ENCODE measurements at places on chromosomes 4 and X.

GRCh38 chr4:42267724-42268123, 115.3 kb upstream of the BEND4 start:
- no peak for DNase-seq

DNA sequence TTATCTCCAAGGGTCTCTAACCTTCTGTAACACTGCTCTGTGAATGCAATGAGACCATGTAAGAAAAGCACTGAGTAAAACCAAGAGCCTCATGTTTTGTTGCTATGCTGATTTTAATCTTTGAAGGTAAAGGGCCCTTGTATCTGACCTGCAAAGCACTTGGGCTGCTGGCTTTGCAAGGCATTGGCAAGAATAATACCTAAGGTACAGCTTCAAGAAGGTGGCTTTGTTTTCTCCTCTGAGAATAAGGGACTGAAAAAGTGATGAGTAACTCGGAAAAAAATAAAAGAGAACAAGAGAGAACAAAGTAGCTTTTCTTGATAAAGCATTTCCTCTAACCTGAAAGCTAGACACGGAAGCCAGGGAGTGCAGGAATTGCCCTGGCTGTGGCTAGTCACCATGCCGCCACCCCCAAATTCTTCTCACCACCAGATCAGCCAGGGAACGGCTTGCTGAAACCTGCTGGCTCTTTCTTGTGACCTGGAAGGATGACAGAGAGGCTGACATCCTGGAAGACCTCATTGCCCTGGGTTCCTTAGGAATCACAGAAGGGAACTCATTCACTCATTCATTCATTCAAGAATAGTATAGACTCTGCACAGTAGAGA, 41.8 kb upstream of the HS3ST1 start:
- DNase-seq: no peak

DNA sequence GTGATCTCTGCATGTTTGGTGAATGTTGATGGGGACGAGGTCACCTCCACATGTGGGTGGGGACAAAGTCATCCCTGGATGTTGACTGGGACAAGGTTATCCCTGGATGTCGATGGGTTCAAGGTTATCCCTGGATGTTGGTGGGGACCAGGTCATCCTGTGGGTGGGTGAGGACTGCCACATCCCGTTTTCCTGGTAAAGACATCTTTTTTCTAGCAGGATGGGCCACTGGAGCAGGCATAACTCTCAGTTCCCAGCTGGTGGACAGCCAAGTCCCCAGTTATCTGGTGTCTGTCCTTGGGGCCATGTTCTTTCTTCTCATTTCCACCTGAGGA, 28.3 kb upstream of the PLCXD1 start:
- no peak for DNase-seq

- DNase-seq: no peak
Measured at GRCh38 chr4:124423160-124423559, 289.4 kb downstream of the ANKRD50 start.

- no peak for DNase-seq
Measured at GRCh38 chr4:87321888-87322287, 794 bp downstream of the HSD17B13 start.

DNA sequence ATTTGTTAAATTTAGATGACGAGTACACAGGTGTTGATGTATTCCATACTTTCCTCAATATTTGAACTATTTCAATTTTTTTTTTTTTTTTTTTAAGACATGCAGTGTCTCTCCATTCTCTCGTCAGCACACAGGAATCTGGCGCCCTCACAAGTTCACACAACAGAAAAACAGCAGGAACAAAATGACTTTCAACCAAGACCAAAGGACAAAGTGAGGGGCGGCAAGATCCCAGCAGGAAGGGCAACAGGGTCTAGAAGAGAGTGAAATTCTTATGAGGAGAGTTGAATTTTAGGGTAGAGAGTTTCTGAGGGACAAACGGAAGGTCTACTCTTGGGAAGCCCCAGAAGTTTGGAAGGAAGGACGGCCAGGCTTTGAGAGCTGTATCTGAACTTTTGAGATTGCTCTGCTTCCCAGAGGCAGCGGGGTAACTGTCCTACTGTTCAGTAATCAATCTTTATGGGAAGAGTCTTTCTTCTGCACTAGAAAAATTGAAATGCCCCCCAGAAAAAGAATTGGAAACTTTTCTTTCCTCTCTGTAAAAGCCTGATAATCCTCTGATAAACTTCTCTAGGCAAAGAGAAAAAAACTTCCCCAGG, 760.2 kb downstream of the RAB28 start:
- DNase-seq: no peak

DNA sequence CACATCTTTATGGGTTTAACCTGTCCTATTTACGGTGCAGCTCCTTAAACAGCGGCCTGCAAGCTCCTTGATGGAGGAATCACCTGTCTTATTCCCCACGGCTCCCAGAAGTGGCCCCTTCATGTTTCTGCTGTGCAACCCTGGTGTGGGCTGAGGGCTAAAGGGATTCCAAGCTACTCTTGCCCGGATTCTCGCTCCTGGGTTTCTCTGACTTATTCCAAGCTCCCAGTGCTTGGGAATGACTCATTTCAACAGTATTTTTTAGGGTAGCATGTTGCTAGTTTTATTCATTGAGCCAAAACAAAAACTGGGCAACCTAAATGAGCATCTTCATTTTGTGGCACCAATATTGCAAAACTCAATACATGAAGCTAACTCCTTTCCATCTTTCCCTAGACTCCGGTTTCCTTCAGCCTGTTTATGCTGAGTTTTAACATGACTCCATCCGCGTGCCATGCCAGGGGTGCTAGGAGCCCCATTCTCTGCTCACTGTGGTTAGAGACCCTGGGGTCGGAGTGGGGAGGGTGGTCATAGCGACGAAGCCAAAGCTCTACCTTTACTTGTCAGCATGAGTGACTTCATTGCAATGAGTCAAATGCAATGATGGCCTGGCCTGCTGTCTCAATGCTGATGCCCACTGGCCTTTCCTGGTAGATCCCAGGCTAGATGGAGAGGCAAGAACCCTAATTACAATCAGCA, 349.7 kb downstream of the NR3C2 start:
- no peak for DNase-seq

DNA sequence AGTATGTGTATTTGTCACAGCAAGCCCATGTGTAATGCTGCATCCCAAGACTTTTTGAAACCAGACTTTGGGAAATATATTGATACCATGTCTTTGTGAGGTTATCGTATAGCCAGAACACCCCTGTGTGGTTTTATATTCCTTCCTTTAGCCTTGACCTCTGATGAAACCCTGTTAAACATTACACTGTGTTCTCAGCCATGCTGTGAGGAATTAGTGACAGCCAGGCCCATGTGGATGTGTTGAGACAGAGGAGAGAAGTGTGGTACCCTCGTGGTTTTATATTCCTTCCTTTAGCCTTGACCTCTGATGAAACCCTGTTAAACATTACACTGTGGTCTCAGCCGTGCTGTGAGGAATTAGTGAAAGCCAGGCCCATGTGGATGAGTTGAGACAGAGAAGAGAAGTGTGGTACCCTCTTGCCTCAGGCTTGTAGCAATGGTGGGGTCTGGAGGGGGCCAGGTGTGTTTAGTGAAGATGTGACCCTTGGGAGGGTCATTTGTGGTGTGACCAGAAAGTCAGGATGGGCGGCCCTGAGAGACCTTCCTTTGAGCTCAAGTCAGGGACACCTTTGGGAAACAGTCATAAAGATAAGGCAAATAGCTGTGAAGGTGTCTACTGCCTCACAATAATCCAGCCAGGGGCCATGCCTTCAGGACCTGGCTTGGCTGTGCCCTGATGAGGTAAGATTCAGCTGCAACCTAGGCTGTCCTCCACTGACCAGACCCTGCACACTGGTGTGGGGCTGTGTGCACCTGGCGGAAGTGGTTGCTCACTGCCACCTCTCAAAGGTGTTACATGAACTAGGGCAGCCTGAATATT, 110.0 kb downstream of the IRF2 start:
- no peak for DNase-seq

- DNase-seq: no peak
Measured at GRCh38 chr4:13093170-13093569, 391.0 kb downstream of the RAB28 start.

- DNase-seq: no peak
Measured at GRCh38 chr4:786861-787300, 39.0 kb downstream of the CPLX1 start.

DNA sequence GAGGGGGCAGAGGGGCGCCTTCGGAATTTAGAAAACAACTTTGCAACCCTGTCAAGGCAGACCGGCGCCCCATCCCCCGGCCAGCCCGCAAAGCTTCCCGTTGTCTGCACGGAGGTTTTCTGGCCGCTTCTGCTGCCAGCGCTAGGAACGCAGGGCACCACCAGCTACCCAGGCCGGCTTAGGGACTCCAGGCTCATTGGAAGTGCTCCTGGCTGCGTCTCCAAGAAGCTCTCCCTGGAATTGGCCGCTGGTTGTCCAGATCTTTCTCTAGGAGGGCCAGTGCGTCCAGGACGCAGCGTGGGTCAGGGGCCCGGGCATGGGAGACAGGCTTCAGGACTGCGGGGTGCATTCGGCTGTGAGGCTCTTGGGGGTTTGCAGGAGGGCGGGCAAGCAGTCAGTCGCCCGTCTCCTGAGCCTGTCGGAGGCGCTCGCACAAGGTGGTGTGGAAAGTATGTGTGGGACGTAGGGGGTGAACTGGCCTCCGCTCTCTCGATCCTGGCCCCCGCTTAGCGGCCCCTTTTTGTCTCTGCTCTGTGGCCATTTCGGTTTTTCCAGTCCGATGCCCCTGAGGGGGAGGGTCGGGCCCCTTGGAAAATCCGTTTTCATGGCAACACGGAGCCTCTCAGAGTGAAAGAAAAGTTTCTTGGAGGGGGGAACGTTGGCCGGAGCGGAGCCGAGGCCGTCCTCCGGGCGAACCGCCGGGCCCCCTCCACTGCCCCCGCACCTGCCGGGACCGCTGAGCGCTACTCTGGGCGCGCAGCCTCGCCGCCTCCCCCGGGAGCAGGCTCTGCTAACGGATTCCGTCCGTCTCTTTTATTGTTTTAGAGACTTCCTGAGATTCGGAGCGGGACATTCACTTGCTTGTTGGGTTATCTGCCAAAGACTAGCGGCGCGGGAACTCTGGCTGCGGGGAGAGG, 810 bp upstream of the SOX3 start:
- no peak for DNase-seq

- no peak for DNase-seq
Measured at GRCh38 chr4:153748378-153748777, 11.4 kb downstream of the RNF175 start.

DNA sequence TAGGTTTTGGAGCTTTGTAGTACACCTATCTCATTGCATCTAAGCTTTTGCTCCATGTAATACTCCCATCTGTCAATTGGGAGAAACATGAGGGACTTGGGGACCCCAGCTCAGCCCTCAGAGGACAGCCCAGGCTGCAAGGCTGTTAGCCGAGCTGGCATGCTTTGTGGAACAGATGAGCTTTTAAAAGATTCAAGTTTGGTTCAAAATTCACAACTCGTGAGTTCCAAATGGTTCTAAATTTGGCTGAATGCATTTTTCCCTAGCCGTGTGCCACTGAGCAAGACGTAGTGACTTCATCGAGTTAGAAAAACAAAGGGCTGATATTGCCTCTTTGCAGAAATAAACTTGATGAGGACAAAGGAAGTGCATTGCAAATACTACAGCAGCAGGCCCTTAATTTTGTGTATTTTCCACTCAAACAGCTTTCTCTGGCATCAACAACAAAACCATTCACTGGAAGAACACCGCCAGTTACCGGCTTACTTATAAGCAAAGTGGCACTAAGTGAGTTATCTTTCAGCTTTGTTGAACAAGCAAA, 165.0 kb upstream of the HS3ST1 start:
- DNase-seq: no peak

DNA sequence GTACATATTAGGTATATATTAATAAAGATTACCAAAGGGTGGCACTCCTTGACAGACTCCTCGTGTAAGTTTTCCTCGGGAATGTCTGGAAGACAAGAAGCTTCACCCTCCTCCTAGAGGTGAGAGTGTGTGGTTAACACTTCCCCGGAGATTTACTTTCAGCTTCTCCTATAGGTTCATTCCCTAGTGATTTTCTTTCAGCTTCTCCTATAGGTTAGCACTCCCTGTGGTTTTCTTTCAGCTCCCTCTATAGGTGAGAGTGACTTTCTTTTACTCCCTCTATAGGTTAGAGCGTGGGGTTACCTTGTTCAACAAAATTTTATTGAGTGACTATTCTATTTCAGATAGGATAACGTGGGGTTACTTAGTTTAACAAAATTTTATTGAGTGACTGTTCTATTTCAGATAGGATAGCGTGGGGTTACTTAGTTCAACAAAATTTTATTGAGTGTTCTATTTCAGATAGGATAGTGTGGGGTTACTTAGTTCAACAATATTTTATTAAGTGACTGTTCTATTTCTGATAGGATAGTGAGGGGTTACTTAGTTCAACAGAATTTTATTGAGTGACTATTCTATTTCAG, 106.0 kb upstream of the PLAC1 start:
- DNase-seq: no peak

GRCh38 chrX:38868321-38868720, 67.1 kb downstream of the MID1IP1 start:
- no peak for DNase-seq

- DNase-seq: no peak
Measured at GRCh38 chrX:11064851-11065600, 46.1 kb upstream of the HCCS start.

- DNase-seq: no peak
Measured at GRCh38 chr4:27692158-27692557, 831.5 kb downstream of the STIM2 start.

DNA sequence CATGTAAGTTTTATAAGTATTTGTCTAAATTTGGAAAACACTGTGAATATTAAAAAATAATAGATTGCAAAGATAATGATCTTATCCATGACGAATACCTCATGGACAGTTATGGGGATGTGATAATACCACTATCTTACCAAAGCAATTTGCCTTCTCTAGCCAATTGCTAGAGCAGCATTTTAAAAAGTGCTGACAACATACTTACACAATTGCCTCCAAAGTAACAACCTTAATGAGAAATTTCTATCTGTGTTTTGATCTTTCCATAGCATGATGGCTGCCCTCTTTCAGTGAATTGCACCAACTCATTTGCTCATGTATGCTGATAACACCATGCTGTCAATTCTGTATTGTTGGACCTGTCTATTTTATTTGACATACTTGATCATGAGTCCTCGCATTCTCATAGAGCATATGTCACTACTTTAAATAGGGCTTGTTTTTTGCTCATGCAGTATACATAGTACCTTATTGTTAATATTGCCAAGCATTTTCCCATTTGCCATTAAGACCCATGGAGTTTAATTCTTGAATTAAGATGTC, 87.2 kb downstream of the MMRN1 start:
- no peak for DNase-seq

DNA sequence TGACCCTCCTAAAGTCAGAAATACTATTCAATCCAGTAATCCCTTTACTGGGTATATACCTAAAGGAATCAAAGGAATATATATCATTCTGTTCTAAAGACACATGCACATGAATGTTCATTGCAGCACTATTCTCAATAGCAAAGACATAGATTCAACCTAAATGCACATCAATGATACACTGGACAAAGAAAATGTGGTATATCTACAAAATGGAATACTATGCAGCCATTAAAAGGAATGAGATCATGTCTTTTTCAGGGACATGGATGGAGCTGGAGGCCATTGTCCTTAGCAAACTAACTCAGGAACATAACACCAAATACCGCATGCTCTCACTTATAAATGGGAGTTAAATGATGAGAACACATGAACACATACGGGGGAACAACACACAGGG, 306.0 kb upstream of the EPHA5 start:
- DNase-seq: no peak

Measured in GM12892 (cell line).